Ammon's horn (tissue), 1 donor: ENCODE measurements at places on chromosomes 1 and 21.
A peak's percentile ranks its signal among the peaks of the same experiment; 100 is the strongest.

DNA sequence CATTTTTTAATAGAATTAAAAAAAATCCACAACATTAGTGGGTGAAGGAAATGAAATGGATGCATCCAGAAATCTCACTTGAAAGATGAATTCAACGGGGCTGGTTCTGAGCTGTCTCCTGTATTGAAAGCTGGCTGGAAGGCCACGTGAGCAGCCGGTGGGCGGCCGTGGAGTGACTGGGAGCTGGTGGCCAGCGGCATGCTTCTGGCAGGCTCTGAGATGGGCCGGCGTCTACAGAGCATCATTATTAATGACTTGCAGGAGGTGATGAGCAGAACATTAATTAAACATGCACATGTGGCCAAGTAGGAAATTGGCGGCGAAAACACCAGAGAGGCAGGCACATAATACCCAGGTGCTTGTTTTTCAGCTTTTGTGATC is 115.6 kb upstream of the LMO4 start:
- DNase-seq = no peak

DNA sequence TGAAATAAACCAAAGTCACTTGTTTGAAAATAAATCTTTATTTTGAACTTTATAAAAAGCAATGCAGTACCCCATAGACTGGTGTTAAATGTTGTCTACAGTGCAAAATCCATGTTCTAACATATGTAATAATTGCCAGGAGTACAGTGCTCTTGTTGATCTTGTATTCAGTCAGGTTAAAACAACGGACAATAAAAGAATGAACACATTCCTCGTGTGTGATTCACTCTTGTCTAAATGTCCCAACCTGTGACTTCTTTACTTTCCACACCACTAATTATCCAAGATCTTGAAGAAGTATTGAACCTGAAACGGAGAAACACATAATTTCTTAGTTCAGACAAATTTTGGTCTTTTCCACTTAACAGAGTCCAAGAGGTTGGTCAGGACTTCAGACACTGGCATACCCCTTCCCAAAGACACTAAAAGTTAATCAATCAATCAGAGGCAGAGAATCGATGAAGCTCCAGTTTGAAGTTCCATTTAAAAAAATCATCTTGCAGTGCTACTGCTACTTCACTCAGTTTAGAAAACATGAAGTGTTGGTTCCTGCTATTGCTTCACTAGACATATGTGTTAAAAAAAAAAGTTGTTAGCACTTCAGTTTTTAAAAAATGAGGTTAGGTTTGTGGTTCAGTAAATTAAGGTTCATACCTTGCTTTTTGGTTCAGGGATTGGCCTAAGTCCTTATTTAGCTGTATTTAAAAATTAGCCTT is 26.2 kb downstream of the ATP1B1 start:
- DNase-seq = no peak

DNA sequence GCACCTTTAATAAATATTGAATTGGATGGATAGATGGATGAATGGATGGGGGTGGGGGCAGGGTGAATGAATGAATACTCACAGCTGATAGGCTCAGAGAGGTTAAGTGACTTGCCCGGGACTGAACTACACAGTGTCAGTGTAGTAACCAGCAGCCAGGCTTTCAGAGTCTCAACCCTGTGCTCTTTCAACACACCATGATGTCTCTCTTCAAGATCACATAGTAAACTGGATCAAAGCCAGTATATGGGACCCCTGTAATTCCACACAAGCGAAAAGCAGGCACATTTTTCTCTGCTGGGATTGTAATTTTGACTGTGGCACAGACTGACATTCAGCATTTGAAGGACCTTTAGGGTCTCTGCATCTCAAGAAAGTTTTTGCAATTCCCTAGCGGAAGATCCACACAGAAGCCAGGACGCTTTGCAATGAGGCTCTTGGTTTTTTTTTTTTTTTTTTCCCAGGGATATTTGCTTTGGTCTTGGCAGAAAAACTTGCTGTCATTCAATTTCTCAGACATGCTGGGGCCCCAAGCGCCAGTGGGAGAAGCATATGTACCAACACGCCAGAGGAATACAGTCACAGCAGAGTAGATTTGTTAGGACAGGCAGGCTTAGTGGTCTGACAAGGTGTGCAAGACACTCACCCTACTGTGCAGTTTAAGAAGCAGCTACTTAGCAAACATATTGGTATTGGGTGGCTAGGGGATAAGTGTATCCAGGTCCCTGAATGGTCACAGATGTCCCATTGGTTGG is 213.1 kb upstream of the CAMK1G start:
- DNase-seq = no peak

GRCh38 chr1:17741052-17741451 is 14.1 kb upstream of the ACTL8 start:
- no peak for DNase-seq

DNA sequence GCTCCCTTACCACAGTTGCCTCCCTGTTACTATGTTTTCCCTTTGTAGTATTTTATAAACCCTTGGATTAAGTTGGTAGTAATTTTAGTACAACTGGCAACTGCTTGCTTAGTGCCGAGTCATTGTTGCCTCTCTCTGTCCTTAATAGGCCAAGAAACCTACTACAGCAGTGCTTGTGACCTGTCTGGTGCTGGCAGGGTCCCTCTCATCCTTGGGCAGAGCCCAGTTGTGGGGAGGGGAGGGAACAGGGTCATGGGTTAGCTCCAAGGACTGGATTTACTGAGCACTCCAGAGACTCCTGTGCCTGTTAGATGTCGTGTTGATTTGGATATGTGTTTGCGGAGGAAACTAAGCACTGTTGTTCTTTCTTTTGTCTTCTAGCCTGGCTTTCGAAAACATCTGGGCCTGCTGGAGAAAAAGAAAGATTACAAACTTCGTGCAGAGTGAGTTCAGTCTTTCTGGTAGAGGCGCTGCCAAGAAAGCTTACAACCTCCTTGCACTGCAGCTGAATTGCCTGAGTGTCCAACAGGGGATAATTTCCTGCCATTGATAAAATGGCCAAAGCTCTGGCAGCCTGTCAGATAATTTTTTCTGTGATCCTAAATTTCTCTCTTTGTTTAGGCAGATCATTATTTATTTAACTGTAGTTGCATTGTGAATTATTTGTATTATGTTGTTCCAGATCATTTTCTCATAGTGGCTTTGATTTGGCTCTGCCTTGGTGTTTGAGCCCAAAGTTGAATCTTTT is 3.6 kb downstream of the UTP11 start:
- DNase-seq = peak; percentile 19

DNA sequence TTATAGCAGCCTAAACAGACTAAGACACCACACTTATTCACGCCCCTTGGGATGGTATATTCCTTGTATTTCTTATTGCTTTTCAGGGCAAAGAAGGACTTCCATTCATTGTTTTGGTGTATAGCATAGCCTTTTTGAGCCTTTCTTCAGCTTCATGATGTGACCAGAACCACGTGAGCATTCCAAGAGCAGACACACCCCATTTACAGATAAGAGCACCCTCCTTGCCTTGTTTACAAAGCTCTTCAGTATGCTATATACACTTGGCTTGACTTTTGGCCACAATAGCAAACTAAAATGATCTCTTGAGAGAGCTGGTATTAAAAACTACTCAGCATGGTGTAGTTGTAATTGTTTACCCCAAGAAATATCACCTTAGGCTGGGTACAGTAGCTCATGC is 78.7 kb downstream of the PIK3R3 start:
- no peak for DNase-seq

GRCh38 chr1:24765308-24765988 is 20.2 kb downstream of the CLIC4 start:
- no peak for DNase-seq

DNA sequence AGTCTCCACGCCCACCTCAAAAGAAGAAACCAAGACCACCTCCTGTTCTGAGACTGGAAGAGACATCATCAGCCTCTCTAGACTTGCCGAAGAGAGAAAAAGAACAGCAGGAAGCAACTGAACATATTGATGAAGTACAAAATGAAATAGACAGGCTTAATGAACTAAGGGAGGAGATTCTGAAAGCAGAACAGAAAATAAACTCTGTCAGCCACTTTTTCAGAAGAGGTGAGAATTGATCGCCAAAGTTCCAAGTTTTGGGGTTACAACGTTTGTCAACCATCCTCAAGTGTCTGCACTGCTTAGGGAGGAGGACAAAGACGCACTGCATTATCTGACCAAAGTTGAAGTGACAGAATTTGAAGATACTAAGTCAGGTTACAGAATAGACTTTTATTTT is 45.6 kb downstream of the ABL2 start:
- no peak for DNase-seq

- no peak for DNase-seq
Measured at GRCh38 chr1:30805304-30806003, 47.9 kb upstream of the LAPTM5 start.

DNA sequence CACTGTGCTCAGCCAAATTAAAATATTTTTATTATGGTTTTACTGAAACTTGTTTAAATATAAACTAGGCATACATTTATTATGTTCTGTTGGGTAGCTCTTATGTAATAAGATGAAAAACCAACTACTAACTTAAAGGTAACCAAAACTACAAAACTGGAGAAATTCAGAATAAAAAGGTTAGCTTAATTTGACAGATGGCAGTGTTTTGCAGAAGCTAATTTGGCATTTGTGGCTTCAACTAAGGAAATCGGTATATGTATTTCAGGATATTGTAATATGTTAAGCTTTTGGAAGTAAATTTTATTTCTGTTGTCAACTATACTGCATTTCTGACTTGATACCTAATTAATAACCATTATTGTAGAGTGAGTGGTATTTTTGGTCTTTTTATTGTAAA is 18.8 kb downstream of the USP25 start:
- DNase-seq = no peak

- no peak for DNase-seq
Measured at GRCh38 chr1:195872376-195872775, 735.9 kb downstream of the KCNT2 start.

GRCh38 chr1:21335750-21336224 is 45.5 kb upstream of the ECE1 start:
- DNase-seq = no peak

DNA sequence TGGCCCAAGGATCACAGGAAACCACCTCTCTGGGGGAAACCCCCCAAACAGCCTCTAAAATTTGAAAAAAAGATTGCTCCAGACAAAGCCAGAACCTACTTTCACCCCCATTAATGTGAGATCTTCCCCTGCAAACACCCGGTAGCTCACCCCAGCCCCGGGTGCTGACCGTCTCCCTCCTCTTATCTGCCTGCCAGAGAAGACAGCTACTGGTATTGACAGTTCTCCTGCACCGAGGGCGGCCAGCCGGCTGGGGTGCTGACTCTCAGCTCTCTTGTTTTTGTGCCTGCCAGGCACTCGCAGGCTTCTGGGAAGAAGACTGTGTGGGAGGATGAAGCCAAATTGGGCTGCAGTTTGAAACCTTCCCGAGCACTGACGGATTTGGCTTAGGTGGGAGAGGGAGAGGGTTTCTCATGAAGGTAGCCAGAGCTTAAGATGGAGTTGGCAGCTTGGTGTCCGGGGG is 48.2 kb downstream of the RASSF5 start:
- peak; percentile 71 for DNase-seq

DNA sequence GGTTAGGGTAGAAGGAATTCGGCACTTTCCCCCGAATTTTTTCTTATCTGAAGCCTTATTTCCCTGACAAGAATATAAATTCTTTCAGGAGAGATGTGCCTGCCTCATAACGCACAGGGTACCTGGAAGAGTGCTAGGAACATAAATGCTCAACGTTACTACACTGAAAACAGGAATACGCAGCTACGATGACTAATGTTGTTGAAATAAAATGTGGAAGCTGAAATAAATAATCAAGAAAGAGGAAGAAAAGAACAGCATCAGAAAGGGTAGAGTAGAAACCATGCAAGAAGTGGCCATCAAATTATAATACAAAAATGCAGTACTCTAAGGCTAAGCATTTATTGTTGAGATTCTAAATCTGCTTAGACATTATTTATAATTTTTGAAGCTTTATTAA is 33.9 kb downstream of the SLC66A1 start:
- DNase-seq = no peak

DNA sequence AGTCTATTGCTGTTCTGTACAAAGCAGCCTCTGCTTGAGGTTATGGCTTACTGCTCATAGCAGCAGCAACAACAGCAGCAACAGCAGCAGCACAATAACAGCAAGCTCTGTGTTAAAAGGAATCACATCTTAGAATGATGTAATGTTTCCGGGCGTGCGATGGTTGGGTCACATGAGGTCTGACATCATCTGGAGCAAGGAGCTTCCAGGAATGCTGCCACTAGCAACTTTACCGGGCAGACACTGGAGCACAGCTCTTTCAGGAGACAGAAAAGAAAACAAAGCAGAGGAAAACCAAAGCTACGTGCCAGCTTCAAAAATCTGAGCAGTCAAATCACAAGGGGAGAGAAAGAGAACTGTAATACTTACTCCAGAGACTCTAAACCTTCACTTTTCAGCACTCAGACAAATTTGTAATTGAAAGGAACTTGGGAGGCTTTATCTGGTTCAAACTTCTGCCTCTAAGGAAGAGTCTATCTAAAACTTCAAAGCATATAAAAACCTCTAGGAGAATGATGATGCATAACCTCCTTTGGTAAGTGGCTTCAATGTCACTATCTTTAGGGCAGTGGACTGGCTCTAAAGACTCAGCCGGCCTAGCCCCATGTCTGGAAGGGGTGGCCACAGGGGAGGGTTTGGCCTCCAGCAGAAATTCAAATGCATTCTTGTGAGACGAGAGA is 28.3 kb upstream of the RAB3GAP2 start:
- peak; percentile 69 for DNase-seq

DNA sequence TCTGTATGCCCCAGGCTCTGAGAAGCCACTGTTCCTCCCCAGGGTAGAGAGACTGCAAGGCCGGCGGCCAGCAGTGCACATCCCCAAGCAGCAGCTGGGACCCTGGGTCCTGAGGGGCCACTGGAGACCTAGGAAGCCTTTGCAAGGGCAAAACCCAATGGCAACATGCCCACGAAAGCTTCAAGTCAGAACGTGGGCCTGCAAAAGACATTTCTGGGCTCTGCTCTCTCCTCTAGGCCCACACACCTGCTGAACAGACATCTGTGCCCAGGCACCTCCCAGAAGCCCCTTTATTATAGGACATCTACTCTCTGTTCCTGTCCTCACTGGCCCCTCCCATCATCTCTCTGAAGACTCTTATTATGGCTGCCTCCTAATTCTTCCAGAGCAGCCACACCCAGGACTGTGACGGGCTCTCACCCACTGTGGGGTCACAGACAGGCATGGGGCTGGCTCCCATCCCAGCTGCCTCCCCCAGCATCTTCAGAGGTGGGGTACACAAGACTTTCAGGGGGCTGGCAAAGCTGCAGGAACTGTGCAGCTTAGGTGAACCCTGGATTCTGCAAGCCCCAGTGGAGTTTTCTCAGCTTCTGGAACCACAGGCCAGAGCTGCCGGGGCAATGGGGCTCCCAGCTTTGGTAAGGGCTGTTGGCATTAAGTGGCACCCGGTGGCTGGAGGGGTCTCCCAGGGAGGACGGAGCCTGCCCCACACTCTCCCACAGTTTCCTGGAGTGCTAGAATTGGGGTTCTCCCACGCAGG is 12.6 kb downstream of the TRIM11 start:
- DNase-seq = no peak

GRCh38 chr1:152034654-152035538 is 1.9 kb downstream of the S100A11 start:
- DNase-seq = no peak

DNA sequence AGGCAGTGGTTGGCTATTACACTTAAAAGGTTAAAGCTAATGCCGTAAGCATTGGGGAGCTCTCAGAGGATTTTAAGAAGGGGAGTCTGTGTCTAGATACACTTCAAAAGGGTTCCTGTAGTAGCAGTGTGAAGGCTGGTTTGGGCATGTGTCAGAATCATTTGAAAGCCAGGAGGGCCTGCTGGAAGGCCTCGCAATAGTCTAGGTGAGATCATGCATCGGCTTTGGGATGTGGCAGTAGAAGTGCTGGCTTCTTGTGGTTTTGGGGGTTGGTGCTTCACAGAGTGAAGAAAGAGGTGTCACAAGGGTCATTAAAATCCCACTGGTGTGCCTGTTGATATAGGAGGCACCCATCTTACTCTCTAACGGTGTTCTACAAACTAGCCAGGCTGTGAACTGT is 85.7 kb downstream of the ST6GALNAC3 start:
- no peak for DNase-seq
